GDM1 (cell line): ENCODE measurements at places on chromosomes 2 and 18.

- DNase-seq: no peak
Observed at GRCh38 chr2:46163098-46163430, 134.1 kb upstream of the EPAS1 start.

- DNase-seq: no peak
Observed at GRCh38 chr2:19932928-19933327, 31.1 kb upstream of the TTC32 start.

- no peak for DNase-seq
Observed at GRCh38 chr2:132567682-132568081, 102.3 kb downstream of the LYPD1 start.

DNA sequence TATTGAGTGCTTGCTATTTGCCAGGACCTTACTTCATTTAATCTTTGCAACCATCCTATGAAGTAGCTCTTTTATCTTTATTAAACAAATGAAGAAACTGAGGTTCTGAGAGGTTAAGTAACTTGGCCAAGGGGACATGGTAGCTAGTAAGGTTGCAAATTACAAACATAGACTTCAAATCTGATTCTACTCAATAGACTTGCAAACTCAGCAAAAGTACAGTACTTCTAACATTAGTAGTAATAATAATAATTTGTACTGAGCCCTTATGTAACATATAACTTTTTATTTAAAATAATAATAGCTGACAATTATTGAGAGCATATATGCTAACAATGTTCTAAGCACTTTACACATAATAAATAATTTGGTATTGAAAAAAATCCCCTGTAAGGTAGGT is 255.7 kb upstream of the ATP5MC3 start:
- DNase-seq: no peak

- DNase-seq: no peak
Observed at GRCh38 chr2:191351921-191352320, 106.7 kb downstream of the MYO1B start.

DNA sequence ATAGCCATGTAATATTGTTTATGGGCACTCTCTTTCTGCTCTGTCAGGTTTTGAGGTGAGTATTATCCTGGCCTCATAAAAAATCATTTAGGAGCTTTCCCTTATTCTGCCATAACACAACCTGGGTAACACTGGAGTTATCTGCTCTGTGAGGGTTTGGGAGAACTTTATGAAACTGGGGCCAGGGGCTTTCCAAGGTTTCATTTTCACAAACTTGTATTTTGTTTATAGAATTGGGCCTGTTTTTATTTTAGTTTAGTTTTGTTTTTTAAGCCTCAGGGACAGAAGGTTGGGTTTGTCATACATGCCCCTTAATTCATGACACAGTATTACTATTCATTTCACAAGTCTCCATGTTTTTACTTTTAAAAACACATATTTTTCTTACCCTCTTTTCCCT is 83.5 kb downstream of the IRS1 start:
- no peak for DNase-seq

GRCh38 chr2:171652416-171652785 is 34.9 kb upstream of the DYNC1I2 start:
- no peak for DNase-seq

- no peak for DNase-seq
Observed at GRCh38 chr2:54551123-54551756, 95.1 kb downstream of the SPTBN1 start.
